Left lung (tissue), 14 donors: ENCODE measurements at places on chromosomes 12 and 14. TPM values are rescaled to one million over a fixed set of nuclear protein-coding genes. Genes with fewer than 3 reads are reported as not detected.

The OTX2 gene
- not detected for total RNA-seq

The MCRS1 gene
- 51.6 TPM for total RNA-seq

The HSP90B1 gene
- 1,097 TPM for total RNA-seq

The GDF3 gene
- 0.52 TPM for total RNA-seq

The CLSTN3 gene
- 45.8 TPM for total RNA-seq

The NID2 gene
- 25.0 TPM for total RNA-seq

The TMTC1 gene
- 37.7 TPM for total RNA-seq

The RPL10L gene
- total RNA-seq = not detected

The TMEM229B gene
- 3.1 TPM for total RNA-seq

The DIO3 gene
- 0.38 TPM for total RNA-seq

The GLRX5 gene
- total RNA-seq = 29.5 TPM

The NR1H4 gene
- not detected for total RNA-seq

The TAS2R20 gene
- total RNA-seq = 1.6 TPM

The PUS1 gene
- total RNA-seq = 30.1 TPM

The NKX2-1 gene
- total RNA-seq = 251 TPM

The PLD4 gene
- 0.93 TPM for total RNA-seq

The PTGER2 gene
- total RNA-seq = 19.2 TPM

The SLC7A7 gene
- 67.6 TPM for total RNA-seq

The SRSF9 gene
- 136 TPM for total RNA-seq

The COQ10A gene
- 10.9 TPM for total RNA-seq

The AMDHD1 gene
- 1.3 TPM for total RNA-seq

The TSPAN11 gene
- total RNA-seq = 16.6 TPM

The HSPA2 gene
- 10.6 TPM for total RNA-seq

The LRTM2 gene
- not detected for total RNA-seq

The RPS6KL1 gene
- 6.7 TPM for total RNA-seq

The SLCO1A2 gene
- total RNA-seq = not detected

The WSCD2 gene
- total RNA-seq = 0.29 TPM

The DAO gene
- not detected for total RNA-seq

The EFCAB11 gene
- total RNA-seq = 5.4 TPM

The IRF2BPL gene
- total RNA-seq = 45.9 TPM

The LMNTD1 gene
- 1.7 TPM for total RNA-seq

The SPTB gene
- total RNA-seq = 2.3 TPM

The SLC17A8 gene
- 0.61 TPM for total RNA-seq

The XRCC3 gene
- total RNA-seq = 9.2 TPM

The C12orf50 gene
- 0.12 TPM for total RNA-seq

The TEAD4 gene
- 21.8 TPM for total RNA-seq
